NCI-H1694 treated with DMSO at 0.1 percent for 48 hours (cell line): ENCODE measurements at places on chromosomes 7 and 10.

- DNase-seq = peak; percentile 17
Measured at GRCh38 chr10:72272689-72273409, 875 bp upstream of the DDIT4 start.

- DNase-seq = no peak
Measured at GRCh38 chr10:110978204-110978603, 58.8 kb downstream of the SHOC2 start.

- no peak for DNase-seq
Measured at GRCh38 chr10:83425306-83425705, 714.0 kb upstream of the GHITM start.

DNA sequence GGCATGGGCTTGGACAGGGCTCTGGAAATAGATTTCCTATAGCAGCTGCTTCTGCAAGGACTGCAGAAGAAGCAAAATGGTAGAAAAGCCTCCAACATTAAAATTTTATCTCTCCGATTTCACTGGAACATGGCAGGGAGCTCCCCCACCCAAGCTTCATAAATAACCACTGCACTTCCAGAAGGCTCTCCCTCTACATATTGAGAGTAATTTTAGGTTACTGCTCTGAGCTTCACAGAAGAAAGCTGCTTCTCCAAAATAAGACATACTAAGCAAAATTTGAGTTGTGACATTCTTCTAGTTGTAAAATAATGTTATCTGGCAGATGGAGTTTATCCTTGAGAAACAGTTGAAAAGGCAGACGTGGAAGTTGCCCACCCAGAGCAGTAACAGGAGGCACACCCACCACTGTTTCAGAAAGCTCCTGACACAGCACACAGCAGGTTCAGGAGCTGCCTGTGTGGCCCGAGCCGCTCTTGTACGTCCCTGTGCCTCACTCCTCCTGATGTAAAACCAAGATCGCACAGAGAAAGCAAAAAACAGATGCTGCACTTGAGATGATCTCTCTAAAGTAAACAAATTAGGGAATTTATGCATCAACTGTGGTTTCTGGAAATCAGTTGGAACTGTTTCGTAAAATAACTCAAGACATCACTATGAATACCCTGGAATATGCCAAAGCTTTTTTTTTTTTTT, 621.0 kb downstream of the PARD3 start:
- no peak for DNase-seq

GRCh38 chr7:33654676-33655075, 250.7 kb upstream of the BMPER start:
- DNase-seq = no peak
